ENCODE measurements at places on chromosomes 4 and X.

DNA sequence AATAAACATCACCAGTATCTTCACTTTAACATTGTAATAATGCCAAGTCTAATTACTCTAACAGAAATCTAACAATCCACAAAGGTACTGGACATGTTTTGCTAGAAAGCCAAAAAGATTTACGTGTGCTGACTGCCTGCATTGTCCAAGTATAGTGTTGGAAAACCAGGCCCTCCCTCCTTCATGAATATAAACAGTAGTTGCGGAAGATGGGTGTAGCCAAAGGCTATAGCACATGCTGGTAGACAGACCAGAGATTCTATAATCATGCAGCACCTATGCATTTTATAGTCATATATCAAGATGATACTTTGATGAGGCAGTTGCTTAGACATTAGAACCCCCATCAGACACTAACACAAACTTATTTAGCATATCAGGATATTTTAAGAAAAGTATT is 22.6 kb downstream of the ZNF280C start:
- DNase-seq = no peak

GRCh38 chr4:119678761-119679160 is 50.2 kb upstream of the PDE5A start:
- no peak for DNase-seq

- no peak for DNase-seq
Measured at GRCh38 chr4:30724247-30724646, 4.1 kb downstream of the PCDH7 start.

- DNase-seq = no peak
Measured at GRCh38 chr4:131499141-131499873, 1649.8 kb upstream of the PCDH10 start.

DNA sequence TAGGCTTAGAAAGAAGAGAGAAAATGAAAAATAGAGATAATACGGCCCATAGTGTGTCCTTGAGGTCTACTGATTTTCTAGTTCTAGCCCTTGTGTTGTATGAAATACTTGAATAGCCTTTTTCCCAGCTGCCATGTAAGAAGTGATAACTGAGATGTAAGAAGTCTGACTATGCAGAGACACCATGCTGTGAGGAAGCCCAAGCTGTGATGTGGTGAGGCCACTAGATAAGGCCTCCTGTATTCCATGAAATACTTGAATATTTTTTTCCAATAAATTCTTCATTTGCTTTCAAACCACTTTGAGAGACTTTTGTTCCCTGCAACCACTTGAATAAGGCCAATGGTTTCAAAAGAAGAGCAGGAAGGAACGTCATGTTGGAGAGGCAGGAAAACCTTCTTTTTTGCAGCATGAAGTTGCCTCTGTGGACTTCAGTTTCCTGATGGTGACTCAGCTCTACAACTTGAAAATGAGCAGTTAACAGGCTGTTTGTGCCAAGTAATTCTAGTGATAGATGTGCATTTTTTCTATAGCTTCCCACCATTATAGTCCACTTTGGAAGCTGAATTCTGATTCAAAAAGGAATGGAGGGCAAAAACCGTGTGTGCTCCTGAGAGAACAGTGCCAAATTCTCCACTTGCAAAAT is 25.5 kb upstream of the FAM9C start:
- DNase-seq = no peak

DNA sequence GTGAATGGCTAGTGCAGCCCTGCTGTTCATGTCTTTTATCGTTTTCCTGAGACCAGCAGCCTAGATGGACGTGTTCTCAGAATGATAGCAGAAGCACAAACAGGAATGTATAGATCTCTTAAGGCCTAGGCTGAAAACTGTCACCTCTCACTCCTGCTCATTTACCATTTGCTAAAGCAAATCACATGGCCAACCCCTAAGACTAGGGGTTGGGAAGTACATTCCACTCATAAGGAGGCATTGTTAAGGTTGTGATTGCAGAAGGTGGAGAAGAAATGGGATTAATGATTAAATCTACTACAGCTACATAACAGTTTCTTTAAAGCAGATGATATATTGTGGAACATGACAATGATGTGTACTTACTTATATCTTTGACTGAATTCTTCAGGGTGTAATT is 536.8 kb upstream of the FTHL17 start:
- no peak for DNase-seq

- DNase-seq = no peak
Measured at GRCh38 chrX:22882543-22882942, 117.2 kb upstream of the DDX53 start.

- no peak for DNase-seq
Measured at GRCh38 chr4:188008377-188008776, 12.8 kb downstream of the ZFP42 start.

DNA sequence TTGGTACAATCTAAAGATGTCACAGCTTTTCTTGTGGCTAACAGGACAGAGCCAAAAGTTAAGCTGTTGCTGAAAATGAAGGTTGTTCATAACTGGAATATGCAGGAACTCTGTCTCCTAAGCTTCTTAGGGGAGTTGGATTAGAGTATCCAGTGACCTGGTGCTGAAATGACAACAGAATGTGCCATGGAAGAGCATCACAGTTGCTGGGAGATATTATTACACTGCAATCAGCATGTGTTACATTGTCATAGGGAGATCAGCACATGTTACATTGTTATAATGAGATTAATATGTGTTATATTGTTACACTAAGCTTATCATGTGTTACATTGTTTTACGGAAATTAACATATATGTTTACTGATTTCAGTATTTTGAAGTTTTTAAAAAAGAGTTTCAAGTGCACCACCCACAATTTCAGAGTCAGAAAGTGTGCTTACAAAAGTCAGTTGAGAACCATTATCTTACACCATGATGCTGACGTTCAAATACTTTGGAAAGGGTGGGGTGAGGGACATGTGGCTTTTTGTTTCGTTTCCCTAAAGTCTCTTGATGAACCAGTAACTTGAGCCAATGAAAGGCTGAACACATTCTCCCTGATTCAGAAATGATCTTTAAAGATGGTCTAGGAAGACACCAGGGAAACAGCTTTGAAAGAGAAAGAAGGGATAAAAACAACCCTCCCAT is 113.4 kb downstream of the DRD5 start:
- DNase-seq = no peak

DNA sequence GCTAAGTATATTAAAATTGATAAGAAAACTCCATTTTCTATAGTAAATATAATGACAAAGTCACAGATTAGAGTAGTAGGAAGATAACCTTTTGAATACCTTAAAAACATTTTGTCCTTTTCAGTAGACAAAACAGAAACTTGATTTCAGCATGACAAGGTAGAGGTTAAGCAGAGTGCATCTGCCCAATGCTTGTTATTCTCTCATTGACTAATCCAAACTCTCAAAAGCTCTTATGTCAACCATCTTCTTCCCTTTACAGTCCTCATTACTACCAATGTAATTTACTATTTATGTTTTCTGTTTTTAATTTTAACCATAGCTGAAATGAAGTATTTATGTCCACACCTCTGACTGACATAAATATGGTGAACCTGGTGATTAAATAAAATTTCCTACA is 11.1 kb downstream of the NIPAL1 start:
- no peak for DNase-seq

GRCh38 chr4:73258436-73258685 is 237 bp downstream of the ANKRD17 start:
- no peak for DNase-seq

- no peak for DNase-seq
Measured at GRCh38 chr4:99059550-99059949, 29.0 kb downstream of the ADH5 start.

GRCh38 chr4:8377103-8378075 is 63.1 kb downstream of the ACOX3 start:
- DNase-seq = no peak

DNA sequence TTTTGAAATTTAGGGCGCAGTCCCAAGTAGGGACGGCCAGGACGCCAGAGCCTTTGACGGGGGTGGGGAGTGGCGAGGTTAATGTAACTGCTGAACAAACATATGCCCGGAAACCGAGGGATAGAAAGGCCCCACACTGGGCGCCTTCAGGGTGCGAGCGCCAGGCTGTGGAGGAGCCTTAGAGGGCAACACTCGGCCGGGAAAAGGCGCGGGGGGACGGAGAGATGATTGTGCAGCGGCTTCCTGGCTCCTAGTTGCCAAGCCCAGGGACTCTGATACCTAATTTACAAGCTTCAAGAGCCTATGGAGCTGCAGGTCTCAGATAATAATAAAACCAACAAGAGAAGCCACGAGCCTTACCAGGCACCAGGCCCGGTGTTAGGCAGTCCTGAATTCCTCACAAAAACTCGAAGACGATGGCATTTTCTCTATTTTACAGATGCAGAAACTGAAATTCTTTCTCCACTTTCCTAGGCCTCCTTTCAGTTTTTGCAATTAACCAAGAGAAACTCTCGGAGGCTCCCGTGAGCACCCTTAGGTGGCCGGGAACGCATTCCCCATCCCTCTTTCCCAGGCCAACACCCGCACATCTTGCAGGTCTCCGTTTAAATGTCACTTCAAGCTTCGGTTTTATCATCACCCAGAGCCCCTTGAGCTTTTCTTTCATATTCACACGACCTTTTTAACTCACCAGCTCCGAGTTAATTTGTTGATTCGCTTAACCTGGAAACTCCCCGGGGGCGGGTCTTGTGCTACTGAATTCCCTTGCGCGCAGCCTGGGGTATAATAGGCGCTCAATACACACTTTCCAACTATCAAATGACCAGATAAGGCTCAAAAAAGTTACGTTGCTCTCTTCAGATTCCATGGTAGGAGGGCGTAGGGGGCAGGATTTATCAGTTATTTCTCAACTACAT is 6.4 kb upstream of the GSX2 start:
- DNase-seq = no peak

DNA sequence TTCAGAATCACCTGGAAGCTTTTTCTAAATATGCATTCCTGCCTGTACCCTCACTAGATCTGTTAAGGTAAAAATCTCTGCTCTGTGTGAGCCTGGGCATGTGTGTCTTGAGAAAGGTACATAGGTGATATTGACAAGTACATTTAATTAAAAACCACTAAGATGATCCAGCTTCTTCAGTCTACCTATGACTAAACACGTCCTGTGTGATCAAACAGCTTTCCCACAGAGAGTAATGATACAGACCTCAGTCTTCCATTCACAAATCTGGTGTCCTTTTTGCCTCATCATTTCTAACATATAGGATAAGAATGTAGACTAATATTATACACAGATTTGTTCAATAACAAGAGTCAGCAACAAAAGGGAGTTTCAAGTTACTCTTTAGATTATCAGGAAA is 42.6 kb downstream of the GALNT7 start:
- DNase-seq = no peak

DNA sequence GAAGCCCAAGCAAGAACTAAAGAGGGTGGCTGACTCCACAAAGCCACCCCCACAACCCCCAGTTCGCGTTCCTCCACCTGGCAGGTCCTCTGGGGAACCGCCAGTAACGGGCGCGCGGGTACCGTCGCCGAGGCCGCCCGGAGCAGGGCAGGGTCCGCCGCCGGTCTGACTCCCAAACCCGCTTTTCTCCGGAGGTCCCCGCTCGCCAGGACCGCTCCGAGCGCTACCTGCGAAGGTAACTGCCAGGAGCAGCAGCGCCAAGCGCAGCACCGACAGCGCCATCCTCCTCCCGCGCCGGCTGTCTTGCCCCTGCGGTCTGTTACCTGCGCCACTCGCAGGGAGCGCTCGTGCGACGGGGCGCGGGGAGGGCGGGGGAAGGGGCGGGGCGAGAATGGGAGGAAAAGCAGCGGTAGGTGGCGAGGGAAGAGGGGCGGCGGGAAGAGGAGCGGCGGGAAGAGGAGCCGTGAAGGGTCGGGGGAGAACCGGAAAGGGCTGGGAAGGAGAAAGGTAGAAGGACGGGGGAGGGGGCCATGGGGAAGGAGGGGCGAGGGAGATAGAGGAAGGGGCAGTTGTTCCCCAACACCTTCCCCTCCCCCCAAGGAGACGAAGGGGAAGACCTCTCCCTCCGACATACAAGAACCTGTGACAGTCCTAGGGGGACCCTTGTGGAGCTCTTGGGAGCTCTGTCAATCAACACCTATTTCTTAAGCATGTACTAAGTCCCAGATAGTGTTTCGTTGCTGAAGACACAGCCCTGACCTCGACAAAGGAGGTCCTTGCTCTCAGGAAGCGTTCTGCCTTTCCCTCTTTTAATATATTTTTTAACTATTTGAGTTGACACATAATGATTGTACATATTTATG is at the start of gene SPINK2:
Gene SPINK2, minus strand, starts transcription at position 321 of the 863 bp plus-strand sequence. Its CDS starts 39 bp downstream, at position 282.
- peak; percentile 17 for DNase-seq

DNA sequence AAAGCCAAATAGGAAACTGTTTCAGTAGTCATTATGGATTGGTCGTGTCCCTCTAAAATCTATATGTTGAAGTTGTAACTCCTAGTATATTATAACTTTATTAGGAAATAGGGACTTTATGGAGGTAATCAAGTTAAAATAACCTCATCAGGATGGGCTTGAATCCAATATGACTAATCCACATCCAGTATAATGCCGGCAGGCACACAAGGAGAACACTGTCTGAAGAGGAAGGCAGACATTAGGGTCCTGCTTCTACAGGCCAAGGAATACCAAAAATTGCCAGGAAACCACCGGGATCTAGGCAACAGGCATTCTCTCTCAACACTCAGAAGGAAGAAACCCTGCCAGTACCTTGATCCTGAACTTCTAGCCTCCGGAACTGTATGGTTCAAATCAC is 130.3 kb downstream of the ATP10D start:
- no peak for DNase-seq

- no peak for DNase-seq
Measured at GRCh38 chr4:74120086-74120485, 21.1 kb upstream of the CXCL2 start.

DNA sequence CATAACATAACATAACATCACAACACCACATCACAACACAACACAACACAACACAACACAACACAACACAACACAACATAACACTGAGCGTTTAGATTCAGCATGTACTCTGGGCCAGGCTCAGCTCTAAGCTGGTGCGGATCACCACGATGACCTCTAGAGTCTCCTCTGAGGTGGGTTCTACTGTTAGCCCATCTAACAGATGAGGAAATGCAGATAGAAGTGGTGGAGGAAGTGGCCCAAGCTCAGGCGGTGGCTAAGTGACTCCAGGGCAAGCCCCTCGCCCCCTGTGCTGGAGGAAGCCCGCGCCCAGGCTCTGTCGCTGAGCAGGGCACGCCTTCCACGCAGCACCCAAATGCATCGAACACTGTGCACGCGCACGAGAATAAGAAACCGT is 45.3 kb upstream of the CDKN2AIP start:
- no peak for DNase-seq

- no peak for DNase-seq
Measured at GRCh38 chr4:15493411-15493810, 23.7 kb downstream of the CC2D2A start.

GRCh38 chrX:46627711-46628419 is 54.3 kb downstream of the CHST7 start:
- no peak for DNase-seq

- DNase-seq = no peak
Measured at GRCh38 chr4:158890294-158890693, 121.5 kb downstream of the FNIP2 start.

DNA sequence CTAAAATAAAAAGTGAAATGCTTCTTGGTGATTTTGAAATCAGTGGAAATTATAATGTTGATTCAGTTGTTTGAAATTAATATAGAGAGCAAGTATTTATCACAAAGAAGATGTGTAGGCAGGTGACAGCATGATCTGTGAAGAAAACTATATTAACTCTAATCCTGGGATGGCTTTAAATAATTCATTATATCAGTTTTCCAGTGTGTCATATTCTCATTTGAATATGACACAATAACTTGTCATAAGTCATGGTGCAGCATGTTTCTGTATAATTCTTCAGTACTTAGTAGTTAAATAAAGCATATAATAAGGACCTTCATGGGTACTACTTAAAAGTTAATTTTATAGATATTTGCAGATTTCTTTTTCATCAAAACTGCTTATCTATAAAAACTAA is 573.6 kb downstream of the INPP4B start:
- DNase-seq = no peak

Data from KG1 (cell line).